ENCODE measurements at places on chromosomes 2 and 18. TPM values are rescaled to one million over a fixed set of nuclear protein-coding genes. Genes with fewer than 3 reads are reported as not detected.
A peak's percentile ranks its signal among the peaks of the same experiment; 100 is the strongest.

GRCh38 chr2:219631406-219631891 is 4.0 kb downstream of the SLC4A3 start:
- no peak for DNase-seq

Gene SCN9A
- 1.3 TPM for total RNA-seq

DNA sequence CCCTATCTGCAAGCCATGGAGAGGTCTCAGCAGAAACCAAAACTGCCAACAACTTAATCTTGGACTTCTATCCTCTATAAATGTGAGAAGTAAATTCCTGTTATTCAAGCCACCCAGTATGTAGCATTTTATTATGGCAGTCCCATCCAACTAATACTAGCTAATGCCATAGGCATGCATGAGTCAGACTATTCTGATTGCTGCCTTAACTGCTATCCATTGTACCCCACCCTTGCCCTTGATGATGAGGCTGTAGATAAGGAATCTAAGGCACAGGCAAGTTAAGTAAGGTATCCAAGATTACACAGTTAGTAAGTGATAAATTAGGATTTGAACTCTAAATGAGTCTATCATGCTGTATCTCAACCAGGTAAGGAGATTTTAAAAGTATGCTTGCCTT is 223.0 kb downstream of the UBE2E3 start:
- DNase-seq = no peak

Gene SLC4A5
- total RNA-seq = 2.2 TPM

Gene C2orf80
- not detected for total RNA-seq

- no peak for DNase-seq
Measured at GRCh38 chr2:27738349-27739057, 33.0 kb upstream of the MRPL33 start.

- no peak for DNase-seq
Measured at GRCh38 chr18:62045316-62045715, 141.5 kb downstream of the PIGN start.

DNA sequence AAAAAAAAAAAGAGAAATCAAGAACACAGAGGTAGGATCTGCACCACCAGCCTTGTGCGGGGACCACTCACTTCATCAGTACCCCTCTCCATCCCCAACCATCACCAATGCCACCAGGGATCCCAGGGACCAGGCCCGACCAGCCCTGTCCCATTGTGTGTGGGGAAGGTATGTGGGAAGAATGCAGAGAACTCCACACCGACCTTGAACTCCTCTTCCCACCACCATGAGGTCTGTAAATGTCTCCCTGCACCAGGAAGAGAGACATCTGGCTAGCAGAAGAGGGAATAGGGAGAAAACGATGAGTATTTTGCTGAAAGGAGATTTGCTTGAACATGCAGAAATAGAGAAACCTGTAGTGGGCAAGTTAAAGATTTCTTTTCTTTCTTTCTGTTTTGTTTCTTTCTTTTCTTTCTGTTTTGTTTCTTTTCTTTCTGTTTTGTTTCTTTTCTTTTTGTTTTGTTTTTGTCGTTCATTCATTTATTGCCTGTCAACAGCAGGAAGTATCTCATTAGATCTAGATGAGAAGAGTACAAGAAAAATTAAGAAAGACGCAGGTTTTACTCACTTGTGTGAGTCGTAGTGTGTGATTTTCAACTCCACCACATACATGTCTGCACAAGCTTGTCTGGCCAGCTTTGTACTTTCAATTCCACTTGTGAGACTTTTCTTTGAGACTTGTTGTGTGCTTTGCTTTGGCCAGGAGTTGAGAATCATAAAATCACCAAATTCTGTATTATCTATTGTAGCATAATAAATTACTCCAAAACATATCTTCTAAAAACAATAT is 179.8 kb upstream of the HAAO start:
- DNase-seq = no peak

- DNase-seq = no peak
Measured at GRCh38 chr2:176099728-176100546, at the start of gene HOXD12. Gene HOXD12 (plus strand): TSS chr2:176099795. CDS start chr2:176099802, 7 bp downstream.

DNA sequence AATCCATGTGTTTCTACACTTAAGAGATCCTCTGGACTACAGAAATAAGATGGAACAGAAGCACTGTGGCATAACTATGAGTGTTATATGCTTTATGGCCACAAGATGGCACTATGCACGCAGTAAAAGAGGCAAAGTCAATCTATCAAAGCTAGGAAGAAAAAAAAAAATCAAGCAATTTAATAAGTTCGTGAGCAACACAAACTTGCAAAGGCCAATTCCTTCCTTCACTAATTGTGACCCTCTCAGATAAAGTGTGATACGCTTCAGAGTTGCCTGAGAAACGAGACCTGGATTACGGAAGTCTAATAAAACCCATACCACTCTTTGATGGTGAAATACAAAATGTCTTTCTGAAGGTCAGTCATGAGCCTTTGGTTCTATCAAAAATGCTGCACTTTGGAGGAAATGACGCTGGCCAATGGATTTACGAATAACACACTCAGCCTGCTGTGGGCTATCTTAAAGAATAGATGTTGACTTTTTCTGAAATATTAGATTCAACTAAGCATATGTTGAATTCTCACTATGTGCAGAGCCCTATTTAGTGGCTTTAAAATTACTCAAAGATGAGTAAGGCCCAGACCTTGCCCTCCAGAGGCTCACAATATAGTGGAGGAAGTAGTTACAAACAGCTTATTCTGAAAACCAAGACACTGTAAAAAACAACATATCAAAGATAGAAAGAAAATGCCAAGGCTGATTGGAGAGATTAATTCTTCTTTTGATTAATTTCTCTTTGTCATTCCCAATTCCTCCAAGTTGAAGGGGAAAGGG is 35.5 kb upstream of the TTR start:
- DNase-seq = no peak

GRCh38 chr2:15259356-15259756 is 301.8 kb downstream of the NBAS start:
- no peak for DNase-seq

- no peak for DNase-seq
Measured at GRCh38 chr2:25380586-25381375, 39.1 kb upstream of the DNMT3A start.

Gene TRMT61B
- 24.7 TPM for total RNA-seq

DNA sequence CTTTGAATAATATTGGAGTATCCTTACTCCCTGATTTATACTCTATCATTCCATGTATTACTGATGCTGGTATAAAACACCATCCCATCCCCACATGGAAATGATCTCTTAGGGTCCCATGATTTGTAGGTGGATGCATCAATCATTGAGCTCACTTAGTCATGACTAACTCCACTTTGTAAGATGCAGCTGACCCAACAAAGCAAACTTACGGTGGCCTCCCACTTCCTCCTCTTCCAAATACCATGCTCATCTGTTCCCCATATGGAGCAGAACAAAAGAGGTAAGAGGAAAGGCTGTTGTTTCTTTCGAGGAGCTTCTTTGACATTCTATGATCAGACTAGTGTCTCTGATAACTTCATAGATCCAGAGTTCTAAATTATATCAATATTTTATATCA is 640.2 kb upstream of the SLC39A10 start:
- no peak for DNase-seq

- peak; percentile 74 for DNase-seq
Measured at GRCh38 chr2:130183512-130184373, 1.7 kb downstream of the MZT2B start.

Gene CCDC121
- total RNA-seq = 6.5 TPM
